ENCODE measurements at places on chromosomes 7 and 10. TPM values are rescaled to one million over a fixed set of nuclear protein-coding genes. Genes with fewer than 3 reads are reported as not detected.
A peak's percentile ranks its signal among the peaks of the same experiment; 100 is the strongest.

DNA sequence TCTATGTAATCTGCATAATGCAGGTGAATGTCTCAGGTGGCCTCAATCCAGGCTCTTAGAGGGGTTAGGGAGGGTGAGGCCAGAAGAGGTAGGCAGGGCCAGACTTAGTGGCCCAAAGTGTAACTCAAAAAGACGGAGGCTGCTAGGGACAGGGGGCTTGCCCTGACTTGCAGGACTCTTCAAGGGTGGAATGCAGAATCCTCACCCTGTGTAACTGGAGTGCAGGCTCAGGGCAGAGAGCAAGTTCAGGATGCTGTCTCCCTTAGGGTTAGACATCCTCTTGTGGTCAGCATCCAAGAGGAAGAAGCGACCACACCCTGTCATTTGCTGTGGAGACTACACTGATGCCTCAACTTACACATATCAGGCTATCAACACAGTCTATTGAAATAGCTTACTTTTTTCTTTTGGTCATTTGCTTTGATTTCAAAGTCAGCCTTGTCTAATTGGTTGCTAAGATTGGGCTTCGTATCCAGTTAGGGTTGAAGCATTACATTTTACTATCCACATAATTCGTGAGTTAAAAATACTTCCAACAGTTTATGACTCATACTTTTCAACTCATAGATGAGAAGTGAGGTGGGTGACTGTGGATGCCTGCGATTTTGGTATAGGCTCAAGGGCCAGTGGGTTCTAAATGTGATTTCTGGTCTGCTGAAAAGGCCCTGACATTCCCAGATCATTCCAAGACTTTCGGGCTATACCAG is 563.6 kb downstream of the SUGCT start:
- H3K27me3 ChIP-seq: no peaks in the 10 kb centered on the region
- no peak overlapping the region for H3K27ac ChIP-seq
- H3K36me3 ChIP-seq: no peaks in the 10 kb centered on the region
- no peak overlapping the region for H3K4me3 ChIP-seq
- DNase-seq: no peak

- H3K36me3 ChIP-seq: no peaks in the 10 kb centered on the region
- no peak overlapping the region for H3K4me3 ChIP-seq
- no peaks in the 10 kb centered on the region for H3K4me1 ChIP-seq
- no peaks in the 10 kb centered on the region for H3K27me3 ChIP-seq
Measured at GRCh38 chr10:132096223-132096622, 30.5 kb downstream of the JAKMIP3 start.

BHLHA15 gene
- 2.4 TPM for total RNA-seq

GRCh38 chr7:66454600-66455225 is 174.0 kb upstream of the KCTD7 start:
- DNase-seq: no peak
- H3K4me3 ChIP-seq: no peak overlapping the region
- no peak overlapping the region for H3K27ac ChIP-seq
- H3K4me1 ChIP-seq: no peaks in the 10 kb centered on the region
- H3K27me3 ChIP-seq: no peaks in the 10 kb centered on the region

STRA8 gene
- total RNA-seq: not detected

DNA sequence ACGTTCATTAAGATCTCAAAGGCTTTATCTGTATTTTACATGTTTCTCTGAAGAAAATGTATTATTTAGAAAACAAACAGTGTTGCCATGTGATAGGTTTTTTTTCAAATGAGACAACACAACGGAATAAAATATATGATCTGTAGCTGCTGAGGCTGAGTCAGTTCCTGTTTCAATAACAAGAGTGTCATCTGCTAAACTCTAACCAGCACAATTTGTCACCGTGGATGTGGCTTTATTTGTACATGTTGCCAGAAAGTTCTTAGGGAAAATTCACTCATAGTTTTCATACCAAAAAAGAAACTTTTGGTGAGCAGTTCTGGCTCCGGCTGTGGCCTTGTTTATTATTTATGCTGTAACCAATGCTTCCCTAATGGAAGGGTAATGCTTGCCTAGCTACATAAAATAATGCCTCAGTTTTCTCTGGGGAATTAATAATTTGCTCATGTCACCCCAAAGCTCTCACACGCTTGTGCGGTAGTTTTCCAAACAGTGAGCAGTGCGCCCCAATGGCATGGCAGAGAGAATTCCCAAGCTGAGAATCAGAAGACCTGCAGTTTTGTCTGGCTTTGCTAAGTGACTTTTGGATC is 20.3 kb upstream of the KLF6 start:
- no peaks in the 10 kb centered on the region for H3K36me3 ChIP-seq
- peaks cover 44% of the 10 kb centered on the region for H3K4me1 ChIP-seq
- peak overlapping the region; percentile 85 for H3K27ac ChIP-seq
- H3K27me3 ChIP-seq: no peaks in the 10 kb centered on the region
- H3K4me3 ChIP-seq: peak overlapping the region; percentile 29
- DNase-seq: peak; percentile 71

ITPRID1 gene
- not detected for total RNA-seq

DNA sequence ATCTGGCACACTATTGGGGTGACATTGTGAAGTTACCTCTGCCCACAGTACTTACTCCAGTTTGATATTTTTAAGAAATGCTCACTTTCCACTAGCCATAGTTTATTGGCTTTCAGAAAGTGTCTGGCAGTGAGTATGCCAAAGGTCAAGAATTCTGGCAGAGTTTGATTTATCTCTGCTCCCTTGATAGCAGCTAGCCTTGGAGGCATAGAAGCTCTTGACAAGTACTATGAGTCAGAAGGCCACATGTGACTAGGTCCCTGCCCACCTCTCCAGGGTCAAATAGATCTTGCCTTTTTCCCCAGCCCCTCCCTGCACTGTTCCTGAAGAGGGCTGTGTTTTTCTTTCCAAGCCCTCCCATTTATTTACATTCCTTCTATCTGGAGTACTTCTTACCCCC is 202.2 kb downstream of the AUTS2 start:
- no peaks in the 10 kb centered on the region for H3K36me3 ChIP-seq
- DNase-seq: no peak
- H3K27me3 ChIP-seq: no peaks in the 10 kb centered on the region
